ENCODE measurements at places on chromosomes 7 and 10.

GRCh38 chr10:17064435-17064834 is 65.2 kb downstream of the CUBN start:
- DNase-seq: no peak

- no peak for DNase-seq
Measured at GRCh38 chr10:113930482-113931057, 76.1 kb downstream of the NHLRC2 start.

DNA sequence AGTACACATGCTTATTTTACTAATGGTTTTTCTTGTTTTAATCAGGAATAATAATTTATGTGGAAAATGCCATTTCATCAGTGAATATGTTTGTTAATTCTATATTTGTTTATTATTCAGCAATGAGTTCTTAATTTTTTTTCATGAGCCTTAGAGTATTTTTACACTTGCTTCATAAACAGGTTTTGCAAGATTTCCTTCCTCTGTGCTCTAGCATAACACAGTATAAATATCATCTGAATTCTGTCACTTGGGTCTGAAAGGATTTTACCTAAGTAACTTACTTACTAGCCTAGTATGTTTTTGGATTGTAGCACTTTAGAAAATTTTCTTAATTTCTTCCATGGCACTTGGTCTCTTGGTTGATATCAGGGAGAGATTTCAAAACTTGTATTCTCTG is 45.8 kb downstream of the GLCCI1 start:
- no peak for DNase-seq

DNA sequence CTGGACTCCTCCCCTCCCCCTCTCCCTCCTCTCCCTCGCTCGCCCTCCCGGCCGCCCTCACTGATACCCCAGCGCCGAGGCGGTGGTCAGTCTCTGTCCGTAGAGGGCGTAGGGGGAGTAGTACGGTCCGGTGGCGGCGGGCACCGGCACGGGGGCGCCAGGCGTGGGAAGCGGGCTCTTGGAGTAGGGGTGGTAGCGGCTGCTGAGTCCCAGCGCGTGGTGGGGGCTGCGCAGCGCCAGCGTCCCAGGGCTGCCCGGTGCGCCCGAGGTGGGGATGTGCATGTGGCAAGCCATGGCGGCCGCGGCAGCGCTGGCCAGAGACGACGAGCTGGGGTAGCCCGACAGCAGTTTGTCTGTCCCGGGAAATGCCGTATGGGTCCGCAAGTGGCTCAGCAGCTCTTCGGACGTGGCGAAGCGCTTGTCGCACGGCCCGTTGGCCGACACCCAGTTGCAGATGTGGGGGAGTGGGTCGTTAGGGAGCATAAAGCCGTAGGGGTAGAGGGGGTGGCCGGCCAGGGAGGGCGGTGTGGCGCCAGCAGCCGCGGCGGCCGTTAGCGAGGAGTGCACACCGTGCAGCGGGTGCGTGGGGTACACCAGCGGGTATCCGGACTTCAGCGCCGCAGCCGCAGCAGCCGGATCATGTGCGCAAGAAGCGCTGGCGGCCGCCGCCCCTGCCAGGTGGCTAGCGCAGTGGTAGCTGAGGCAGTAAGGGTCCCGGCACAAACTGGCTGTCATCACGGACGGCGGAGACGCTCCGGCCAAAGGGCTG is 2.7 kb downstream of the ZNF503 start:
- DNase-seq: no peak

GRCh38 chr7:36742911-36743775 is 18.8 kb upstream of the AOAH start:
- no peak for DNase-seq

GRCh38 chr7:124635416-124635815 is 130.2 kb downstream of the GPR37 start:
- no peak for DNase-seq

GRCh38 chr10:125399289-125399688 is 238.9 kb upstream of the CTBP2 start:
- no peak for DNase-seq

DNA sequence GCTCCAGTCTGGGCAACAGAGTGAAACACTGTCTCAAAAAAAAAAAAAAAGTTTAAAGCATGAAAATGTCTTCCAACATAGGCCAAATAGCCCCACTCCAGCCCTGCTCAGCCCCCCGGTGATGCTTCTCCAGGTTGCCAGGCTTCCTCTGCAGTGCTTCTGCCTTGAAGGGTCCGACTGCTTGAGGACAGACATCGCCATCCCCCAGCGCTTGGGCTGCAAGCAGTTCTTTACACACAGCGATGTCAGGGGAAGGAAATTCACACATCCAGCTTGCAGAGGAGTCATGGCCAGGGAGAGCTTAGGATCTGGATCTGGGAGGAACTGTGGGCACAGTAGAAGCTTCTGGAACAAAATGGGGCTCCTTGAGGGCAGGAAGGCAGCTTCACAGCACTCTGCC is 26.9 kb downstream of the LYZL1 start:
- DNase-seq: no peak

DNA sequence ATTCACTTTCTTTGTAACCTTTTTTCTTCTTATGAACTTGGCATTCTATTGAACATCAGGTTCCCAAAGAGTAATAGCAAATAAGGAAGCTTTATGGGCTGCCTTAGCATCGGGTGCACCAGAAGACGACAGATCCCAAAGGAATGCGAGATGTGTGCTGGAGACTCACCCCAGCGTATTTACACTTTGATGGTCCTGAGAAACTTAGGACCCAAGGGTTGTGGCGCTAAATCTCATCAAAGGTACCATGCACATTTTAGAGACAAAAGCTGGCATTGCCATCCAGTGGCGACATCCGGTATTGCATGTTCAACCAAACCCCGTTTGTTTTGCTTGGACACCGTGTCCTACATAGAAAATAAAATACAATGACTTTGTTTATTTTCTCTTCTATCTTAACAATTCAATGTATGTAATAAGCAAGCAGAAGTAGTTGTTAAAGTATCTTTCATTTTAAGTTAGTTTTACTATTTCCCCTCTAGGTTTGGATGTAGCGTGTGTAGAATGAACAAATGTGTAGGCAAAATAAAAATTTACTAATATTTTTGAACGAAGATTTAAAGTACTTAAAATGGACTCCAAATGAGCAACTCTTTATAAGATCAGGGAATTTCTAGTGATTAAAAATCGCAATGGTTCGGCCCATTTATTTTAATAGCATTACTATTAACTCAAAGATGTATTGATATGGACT is 1154.8 kb downstream of the GATA3 start:
- no peak for DNase-seq

GRCh38 chr7:6442114-6442513 is 5.6 kb downstream of the DAGLB start:
- no peak for DNase-seq

DNA sequence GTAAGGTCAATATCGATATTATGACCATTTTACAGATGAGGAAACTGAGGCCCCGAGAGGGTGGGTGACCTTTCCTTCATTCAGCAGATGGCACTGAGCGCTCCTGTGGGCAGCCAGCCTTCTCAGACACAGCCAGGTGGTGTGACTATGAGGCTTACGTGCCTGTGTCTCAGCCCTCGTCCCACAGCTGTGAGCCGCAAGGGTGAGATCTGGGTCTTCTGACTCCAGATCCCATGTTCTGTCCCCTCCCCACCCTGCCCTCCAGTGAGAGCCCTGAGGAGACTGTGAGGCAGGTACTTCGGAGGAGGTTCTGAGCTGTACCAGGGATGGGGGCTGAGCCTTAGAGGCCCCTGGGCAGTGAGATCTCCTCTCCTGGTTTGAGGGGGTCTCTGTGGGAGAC is 613.8 kb upstream of the FOXK1 start:
- DNase-seq: no peak

GRCh38 chr7:2404714-2405119 is 1.3 kb downstream of the CHST12 start:
- DNase-seq: no peak

- no peak for DNase-seq
Measured at GRCh38 chr7:159197066-159197975, 52.7 kb upstream of the VIPR2 start.

- no peak for DNase-seq
Measured at GRCh38 chr7:57404343-57404966, 45.5 kb upstream of the ZNF716 start.

DNA sequence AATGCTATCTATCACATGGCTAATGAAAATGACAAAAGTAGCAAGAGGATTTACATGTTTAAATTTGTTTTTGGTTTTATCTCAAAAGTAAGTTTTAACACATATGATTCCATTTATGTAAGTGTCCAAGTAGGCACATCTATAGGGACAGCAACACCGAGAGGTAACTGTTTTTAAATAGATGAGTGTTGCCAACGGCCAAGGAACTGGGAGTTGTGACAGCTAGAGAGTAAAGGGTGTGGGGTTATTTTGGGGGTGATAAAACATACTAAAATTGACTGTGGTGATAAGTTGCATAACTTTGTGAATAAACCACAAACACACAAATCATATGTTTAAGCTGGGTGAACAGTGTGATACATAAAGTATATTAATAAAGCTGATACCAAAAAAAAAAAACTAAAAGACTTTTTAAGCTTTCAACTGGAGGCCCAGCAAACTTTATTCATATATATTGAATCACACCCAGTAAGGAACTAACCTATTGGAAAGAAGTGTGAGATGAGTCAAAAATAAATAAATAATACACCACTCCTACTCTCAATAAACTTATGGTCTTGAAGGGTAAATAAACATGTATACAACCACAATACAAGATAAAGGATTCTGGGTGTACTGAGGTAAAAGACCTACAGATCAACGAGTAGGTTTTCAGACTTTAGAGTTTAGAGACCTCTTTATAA is 33.0 kb downstream of the LRRC72 start:
- DNase-seq: no peak

GRCh38 chr10:121772884-121773283 is 154.9 kb downstream of the ATE1 start:
- DNase-seq: no peak

- no peak for DNase-seq
Measured at GRCh38 chr10:78365694-78366093, 332.0 kb downstream of the RPS24 start.

GRCh38 chr10:76357726-76358415 is 926.4 kb downstream of the LRMDA start:
- no peak for DNase-seq

- no peak for DNase-seq
Measured at GRCh38 chr7:116771640-116772039, 90.7 kb upstream of the CAPZA2 start.

DNA sequence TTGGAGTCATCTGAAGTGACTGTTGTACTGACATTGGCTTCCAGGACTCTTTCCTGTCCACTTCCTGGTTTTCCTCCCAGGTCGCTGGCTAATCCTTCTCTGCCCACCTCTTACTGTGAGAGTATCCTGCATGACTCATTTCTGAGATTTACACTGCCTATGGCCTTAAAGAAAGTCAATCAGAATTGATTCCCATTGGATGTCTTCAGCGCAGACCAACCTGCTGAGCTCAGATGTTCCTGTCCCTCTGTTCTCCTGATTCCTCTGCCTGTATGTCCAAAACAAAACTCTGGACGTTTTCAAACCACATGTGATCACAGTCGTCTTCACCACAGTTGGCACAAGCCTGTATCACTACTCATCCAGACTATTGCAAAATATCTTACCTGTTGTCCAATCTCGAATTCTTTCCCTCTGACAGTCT is 262.1 kb downstream of the CREB5 start:
- DNase-seq: no peak

DNA sequence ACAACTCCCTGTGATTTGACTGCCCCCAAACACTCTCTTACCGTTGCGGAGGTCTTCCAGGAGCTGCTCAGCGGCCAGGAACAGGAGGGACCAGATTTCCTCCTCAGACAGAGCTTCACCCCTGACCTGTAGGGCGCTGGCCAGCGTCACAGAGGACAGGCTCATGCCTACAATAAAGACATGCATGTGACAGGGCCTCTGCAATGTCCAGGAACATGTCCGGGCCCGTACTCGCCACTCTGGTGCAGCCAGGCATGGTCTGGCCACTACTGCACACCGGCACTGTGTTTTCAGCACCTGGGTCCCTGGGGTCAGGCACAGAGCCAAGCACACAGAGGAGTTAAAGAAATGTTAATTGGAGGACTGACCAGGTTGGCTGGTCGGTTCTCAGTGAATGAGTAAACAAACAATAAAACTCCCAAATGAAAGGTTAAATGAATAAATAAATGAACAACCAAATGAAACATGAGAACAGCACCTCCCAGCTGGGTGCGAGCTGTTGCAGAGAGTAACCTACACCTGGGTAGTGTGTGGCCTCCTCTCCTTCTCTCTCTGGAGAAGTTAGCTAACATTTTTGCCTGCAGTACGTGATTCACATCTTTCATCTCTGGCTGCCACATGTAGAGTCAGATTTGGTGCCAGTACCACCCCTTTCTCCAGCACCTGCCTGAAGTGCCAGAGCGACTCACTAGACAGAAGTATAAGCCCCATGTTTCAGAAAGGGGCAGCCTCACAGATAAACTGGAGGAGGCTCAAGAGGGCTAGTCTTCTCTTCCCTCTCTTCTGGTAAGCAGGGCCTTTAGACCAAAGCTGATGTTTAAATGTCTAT is 22.8 kb downstream of the FRMPD2 start:
- no peak for DNase-seq

DNA sequence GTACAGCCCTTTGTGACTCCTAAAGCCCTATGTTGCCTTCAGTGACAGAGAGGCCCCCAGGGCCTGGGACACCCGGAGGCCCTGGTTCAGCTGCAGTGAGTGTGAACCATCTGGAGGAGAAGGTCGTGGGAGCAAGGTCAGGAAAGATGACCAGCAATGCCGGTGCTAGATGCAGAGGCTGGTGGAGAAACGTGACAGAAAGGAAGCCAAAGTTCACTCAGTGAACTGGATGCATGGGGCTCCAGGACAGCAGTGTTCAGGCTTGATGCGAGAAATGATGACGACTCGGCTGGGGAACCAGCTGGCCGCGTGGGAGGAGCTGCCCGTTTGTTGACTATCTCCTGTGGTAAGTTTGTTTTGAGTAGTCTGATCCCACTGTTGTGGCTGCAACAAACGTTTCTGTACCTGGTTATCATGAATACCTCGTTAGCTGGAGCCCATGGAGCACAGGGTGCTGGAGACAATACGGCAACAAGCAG is 54.1 kb upstream of the MKRN1 start:
- no peak for DNase-seq

GRCh38 chr10:129810-130209 is 5.4 kb upstream of the ZMYND11 start:
- DNase-seq: no peak

GRCh38 chr10:855079-855478 is 76.4 kb downstream of the LARP4B start:
- no peak for DNase-seq

GRCh38 chr7:29893351-29893965 is 87.2 kb downstream of the WIPF3 start:
- no peak for DNase-seq

- DNase-seq: no peak
Measured at GRCh38 chr7:132750530-132751217, 174.4 kb upstream of the PLXNA4 start.

All from caudate nucleus (tissue), 63 donors.